ENCODE measurements at places on chromosomes 11 and 22.

DNA sequence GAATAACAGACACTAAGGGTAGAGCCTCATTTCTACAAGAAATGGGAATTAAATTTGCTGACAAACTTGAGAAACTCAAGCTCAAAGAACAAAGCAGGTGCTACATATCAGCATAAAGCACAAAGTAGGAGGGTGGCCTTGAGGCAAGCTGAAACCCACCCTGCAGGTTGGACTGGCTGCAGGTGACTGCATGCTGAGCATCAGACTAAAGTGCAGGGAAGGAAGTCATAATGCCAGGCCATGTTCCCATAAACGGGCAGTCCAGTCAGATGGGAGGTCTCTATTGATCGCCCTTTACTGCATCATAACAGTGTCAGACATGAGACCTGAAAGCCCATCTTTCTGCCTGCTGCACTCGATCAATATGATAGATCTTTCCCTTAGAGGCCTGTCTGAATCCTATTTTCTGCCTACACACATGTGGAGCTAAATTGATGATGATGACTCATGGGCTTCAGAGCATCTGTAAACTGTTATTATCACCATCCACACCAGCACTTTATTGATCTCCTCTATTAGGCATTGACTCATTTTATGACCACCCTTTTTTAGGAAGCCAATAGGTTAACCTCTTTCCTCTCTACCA lies 224.5 kb upstream of the DDI1 start:
- DNase-seq: no peak

- DNase-seq: no peak
These were observed 54.1 kb upstream of the SLC25A1 start for GRCh38 chr22:19232623-19233022.

DNA sequence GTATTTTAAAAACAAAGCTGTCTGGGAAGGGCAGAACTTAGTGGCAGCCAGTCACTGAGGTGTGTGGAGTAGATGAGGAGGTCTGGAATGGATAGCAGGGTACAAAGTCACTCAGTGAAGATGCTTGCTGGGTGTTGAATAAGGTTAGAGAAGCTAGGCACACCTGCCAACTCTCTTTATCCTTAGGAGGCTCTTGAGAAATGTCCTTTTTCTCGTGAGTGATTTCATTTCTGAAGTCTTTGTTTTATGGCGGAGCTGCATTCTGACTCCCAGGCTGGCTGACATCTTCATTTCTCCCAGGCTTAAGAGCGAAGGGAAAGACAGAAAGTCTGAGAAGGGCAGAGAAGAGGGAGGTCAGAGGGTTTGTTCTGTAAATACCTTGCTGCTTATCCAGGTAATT lies 31.0 kb downstream of the CECR2 start:
- no peak for DNase-seq

DNA sequence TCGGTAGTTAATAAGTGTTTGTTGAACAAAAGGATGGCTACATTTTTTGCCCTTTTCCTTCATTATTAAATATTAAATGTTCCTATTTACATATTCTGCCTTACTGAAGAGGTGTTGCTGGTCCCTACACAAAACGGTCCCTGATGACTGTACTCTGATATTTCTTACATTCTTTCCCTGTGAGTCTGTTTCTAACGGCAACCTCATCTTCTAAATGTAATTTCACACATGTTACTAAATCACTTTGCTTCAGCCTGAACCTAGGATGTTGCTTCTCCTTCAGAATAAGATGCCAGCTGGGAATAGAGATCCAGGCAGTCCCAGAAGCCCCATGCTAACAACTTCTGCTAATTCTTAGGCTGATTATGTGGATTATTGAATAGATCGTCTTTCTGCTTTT lies 50.3 kb downstream of the SPON1 start:
- DNase-seq: no peak

DNA sequence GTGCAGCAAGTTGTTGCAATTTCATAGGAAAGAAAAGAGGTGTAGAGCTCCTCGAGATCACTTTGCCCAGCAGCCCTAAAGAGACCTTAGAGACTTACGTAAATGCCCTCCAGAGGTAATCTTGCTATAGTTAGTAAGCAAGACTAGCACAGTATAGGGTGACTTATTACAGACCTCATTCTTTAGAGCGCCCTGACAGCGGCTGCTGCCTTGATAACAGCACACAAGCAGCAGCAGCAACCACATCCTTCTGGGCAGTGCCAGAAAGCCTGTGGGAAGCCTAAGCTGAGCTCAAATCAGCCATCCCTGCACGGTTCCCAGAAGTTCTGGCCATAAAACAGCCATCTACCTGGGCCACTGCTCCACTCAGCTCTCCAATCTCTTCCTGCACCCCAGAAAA lies 22.6 kb upstream of the OR56B1 start:
- DNase-seq: no peak

DNA sequence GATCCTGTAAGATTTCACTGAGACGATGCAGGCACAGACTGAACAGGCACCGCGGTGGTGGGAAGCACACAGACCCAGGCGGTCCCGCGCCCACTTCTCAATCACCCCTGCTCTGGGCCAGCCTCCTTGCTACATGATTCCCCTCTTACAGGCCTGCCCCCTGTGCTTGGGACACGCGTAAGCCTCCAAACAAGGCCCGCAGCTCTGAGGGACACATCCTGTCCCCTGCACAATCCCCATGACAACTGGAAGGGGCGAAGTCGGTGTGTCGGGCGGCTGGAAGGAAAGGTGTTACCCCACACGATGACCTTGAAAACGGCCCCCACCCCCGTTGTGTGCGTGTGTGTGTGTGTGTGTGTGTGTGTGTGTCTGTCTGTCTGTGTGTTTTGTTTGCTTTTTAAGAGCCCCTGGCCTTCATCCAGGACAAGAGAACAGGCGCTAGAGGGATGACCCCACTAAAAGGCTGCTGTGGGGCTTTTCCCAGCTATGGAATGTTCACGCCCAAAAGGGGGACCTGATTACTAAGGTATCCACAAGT lies 13.1 kb downstream of the CELSR1 start:
- no peak for DNase-seq

- DNase-seq: no peak
These were observed 85.2 kb upstream of the PPARA start for GRCh38 chr22:46064966-46065666.

GRCh38 chr22:45552017-45552411 lies 49.3 kb downstream of the FBLN1 start:
- DNase-seq: no peak

- DNase-seq: no peak
These were observed 51.6 kb upstream of the SYN3 start for GRCh38 chr22:33109514-33110430.

GRCh38 chr11:73175551-73176144 lies 33.5 kb upstream of the FCHSD2 start:
- DNase-seq: no peak

- DNase-seq: no peak
These were observed 959.8 kb downstream of the BRD1 start for GRCh38 chr22:48867891-48868290.

GRCh38 chr22:49132009-49132408 lies 695.7 kb downstream of the BRD1 start:
- no peak for DNase-seq

GRCh38 chr11:30481330-30481729 lies 104.8 kb downstream of the MPPED2 start:
- DNase-seq: no peak

- DNase-seq: peak; percentile 25
These were observed 2.2 kb upstream of the TOP3B start for GRCh38 chr22:21984793-21985192.

DNA sequence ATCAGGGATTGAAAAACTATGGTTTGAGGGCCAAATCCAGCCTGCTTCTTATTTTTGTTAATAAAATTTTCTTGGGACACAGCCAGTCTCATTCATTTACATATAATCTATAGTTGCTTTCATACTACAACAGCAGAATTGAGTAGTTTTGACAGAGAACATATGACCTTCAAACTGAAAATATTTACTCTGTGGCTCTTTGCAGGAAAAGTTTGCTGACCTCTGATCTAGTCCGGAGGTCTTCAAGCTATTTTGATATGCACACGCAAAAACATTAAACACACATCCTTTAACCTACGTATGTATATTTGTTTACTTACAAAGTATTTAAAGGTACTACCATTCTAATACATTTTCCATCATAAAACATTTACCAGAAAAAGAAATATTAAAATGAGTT lies 76.5 kb upstream of the LARGE1 start:
- no peak for DNase-seq

DNA sequence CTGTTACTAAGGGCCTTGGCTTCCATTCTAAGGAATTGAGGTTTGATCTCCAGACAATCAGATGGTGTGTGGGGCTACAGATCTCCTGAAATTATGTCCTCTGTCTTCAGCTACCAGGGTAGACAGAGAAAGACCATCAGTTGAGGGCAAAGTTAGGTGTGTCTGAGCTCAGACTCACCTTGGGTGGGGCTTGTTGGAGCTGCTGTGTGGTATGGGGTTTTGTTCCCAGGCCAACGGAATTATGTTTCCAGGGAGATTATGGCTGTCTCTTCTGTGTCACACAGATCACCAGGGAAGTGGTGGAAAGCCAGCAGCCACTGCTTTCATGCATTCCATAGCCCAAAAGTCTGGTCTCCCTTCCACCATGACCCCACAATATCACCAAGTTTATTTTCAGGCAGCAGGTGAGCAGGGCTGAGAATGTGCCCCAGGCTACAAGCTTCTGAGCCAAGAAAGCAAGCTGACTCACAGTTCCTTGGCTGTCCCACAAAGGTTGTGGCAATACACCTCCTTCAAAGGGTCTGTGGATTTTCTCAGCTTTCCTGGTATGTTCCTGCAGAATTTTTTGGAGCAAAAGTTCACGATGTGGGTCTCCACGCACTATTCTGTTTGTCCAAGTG lies 714.9 kb downstream of the LUZP2 start:
- DNase-seq: no peak

DNA sequence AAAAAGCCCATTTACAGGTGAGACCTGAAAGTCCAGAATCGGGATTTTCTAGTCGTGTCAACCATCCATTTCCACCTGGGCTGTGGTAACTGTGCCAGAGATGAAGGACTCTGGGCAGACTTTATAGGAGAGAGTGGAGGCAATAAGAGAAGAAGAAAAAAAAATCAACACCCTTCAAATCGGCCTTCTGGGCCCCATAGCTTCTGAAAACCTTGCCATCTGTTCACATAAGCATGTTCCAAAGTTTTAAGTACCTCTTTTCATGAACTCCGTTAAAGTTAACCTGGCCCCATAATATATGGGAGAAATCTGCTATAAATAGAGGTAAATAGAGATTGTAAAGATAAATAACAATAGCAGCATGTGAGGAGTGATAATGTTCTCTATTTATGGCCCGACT lies 470.5 kb downstream of the MIAT start:
- no peak for DNase-seq

DNA sequence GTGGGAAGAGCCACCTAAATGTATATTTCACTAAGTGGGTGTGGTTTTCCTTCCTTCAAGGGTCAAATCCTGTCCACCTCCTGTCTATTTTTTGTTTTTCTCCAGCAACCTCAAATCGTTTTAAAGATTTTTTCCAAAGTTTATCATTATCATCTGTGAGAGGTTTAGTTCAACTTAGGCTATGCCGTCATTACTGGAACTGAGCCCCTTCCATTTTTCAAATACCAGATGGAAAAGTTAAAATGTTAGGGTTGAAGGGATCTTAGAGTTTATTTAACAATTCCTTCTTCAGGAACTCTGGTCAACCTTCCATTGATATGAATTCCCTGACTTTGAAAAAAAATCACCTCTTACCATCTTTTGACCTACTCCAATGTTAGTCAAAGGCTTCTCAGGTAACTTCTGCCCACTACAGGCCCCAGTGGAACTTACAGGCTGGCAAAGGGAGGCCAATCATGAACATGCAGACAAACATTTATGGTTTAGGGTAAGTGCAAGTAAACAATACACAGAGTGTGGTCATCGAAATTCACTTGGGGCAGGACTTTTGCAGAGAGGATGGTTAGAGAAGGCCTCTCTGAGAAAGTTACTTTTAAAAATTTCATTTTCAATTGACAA lies 45.2 kb downstream of the SYN3 start:
- DNase-seq: no peak

DNA sequence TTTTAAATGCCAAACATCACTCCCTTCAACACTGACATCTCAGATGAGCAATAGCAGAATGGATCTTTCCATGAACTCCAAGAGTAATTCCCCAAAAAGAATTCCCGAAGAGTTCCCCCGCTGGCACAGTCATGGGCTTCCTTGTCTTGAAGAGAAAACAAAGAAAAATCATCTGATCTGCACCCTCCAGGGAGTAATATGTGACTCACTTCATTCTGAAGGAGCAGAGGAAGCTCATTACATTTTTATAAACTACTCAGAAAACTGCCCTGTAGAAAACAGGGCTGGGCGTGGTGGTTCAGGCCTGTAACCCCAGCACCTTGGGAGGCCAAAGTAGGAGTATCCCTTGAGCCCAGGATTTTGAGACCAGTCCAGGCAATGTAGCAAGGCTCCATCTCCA lies 35.7 kb downstream of the CELSR1 start:
- DNase-seq: no peak

- no peak for DNase-seq
These were observed 11.9 kb downstream of the SLC29A2 start for GRCh38 chr11:66359662-66360087.

DNA sequence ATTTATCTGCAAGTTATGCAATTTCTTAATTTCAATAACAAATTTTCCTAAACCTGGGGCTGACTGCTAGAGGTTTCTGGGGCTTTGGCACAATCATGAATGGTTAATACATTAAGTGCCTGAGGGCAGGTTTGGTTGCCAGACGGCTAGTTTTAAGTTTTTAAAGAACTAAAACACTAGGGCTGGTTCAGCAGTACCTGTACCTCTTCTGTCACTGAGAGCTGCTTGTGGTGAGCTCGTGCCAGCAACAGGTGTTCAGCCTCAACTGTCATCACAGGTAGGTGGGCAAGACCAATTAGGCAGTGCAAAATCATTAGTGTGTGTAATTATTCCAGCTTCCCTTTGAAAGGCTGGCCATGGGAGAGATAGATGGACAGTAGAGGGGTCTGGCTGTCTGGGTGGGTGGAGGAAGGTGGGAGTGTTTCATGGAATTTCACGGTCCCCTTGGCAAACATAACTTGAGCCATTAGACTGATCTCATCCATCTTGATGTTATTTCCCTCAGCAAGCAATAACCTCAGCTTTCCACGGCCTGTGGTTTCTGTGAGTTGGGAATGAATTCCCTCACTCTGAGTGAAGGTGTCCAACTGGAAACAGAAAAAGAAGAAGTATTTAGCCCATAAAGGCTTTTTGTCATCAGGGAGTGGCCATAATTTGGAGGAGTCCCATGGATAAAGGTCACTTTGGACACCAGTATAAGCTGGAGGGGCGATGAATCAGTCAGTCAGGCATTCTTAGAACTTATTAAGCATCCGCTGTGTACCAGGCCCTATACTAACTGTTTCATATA lies 114.8 kb downstream of the SNX19 start:
- DNase-seq: no peak

- no peak for DNase-seq
These were observed 29.0 kb upstream of the PHLDA2 start for GRCh38 chr11:2958251-2958650.

- no peak for DNase-seq
These were observed 21.1 kb downstream of the TSPAN18 start for GRCh38 chr11:44747836-44748235.

DNA sequence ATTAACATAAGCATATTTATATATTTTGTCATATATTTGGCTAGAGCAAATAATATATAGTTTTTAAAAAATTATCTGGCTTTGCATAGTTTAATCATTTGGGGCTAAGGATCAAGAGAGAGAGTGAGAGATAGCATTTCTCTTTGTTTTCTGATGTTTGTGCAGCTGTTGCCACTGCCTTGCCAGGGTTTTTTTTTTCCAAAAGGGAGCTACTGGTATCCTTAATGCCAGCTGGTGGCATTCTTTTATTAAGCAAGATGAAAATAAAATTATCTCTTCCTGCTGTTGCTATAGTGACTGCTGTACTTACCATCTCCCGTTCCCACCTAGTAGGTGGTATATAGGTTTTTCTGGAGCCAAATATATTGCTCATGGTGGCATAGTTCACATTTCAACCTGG lies 793.3 kb upstream of the ARHGAP42 start:
- no peak for DNase-seq

Measured in iPS DF 19.7 (cell line).